ENCODE measurements at places on chromosomes 13 and 19.

GRCh38 chr19:34712395-34713261 is 21.4 kb upstream of the ZNF181 start:
- DNase-seq = peak; percentile 80

GRCh38 chr19:4010808-4011110 is 3.2 kb downstream of the PIAS4 start:
- no peak for DNase-seq

DNA sequence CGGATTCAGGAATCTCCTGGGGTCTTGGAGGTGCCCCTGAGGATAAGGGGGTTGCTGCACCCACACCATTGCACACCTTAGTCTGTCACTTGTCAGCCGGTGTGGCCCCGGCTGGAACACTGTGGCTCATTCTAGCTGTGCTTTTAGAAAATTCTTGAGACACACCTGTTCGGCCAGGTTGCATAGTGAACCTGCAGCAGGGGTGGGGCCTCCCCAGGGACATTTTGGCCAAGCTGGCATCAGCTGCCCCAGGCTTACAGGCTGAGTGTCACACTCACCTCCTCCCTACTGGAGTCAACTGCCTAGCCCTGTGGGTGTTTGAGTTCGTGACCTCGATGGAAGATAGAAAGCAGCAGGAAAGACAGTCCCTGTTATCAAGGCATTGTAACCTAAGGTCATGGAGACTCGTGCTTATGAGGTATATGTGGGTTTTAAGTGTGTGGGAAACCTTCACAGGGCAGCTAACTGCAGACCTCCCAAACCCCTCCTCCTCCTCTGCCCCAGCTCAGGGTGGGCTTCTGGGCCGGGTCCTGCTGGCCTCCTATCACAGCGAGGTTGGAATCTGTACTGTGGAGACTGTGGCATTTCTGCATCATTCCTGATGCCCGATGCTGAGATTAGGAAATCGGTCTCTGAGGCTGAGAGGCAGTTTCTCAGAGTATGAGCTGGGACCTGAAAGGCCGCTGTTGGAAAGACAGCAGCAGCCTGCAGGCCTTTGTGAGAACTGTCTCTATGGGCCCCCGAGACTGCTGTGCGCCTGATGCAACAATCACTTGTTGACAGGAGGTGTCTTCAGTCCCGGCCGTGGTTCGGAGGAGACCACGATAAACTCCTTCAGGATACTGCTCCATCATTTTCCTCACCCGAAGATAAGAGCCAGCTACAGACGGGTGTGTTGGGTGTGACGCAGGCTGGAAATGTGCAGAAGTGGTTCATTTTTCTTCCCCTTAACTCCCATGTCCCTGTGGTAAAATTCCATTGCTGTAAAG is 72.2 kb downstream of the ATP11A start:
- DNase-seq = no peak

GRCh38 chr19:49149652-49150105 is 5.5 kb downstream of the HRC start:
- peak; percentile 52 for DNase-seq

DNA sequence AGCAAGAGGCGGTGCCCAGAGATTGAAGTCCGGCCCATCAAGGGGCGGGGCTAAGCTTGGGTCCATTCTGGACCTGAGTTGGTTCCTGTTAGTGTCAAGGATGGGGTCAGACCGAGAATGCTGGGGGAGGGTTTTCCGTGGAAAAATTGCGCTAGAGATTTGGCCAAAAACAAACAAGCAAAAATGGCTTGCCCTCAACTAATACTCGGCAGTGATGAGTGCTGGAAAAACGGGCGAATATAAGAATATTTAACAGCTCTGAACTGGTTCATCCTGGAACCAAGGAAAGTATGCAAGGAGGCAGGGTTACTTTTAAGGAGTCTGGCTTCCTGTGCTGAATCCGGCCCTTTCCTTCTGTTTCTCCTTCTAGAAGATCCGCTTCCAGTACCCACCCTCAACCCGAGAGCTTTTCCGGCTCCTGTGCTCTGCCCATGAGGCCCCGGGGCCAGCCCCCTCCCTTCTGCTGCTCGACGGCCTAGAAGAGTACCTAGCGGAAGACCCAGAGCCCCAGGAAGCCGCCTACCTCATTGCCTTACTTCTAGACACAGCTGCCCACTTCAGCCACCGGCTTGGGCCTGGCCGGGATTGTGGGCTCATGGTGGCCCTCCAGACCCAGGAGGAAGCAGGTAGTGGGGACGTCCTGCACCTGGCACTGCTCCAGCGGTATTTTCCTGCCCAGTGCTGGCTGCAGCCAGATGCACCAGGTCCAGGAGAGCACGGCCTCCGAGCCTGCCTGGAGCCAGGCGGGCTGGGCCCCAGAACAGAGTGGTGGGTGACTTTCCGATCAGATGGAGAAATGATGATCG is 880 bp downstream of the SWSAP1 start:
- peak; percentile 66 for DNase-seq

- no peak for DNase-seq
Measured at GRCh38 chr19:15640294-15640903, at the start of gene CYP4F3. Gene CYP4F3, plus strand, starts transcription at chr19:15640897. Its CDS starts 519 bp downstream, at chr19:15641416.

GRCh38 chr19:14916848-14917247 is 24.4 kb upstream of the OR7C2 start:
- peak; percentile 2 for DNase-seq

DNA sequence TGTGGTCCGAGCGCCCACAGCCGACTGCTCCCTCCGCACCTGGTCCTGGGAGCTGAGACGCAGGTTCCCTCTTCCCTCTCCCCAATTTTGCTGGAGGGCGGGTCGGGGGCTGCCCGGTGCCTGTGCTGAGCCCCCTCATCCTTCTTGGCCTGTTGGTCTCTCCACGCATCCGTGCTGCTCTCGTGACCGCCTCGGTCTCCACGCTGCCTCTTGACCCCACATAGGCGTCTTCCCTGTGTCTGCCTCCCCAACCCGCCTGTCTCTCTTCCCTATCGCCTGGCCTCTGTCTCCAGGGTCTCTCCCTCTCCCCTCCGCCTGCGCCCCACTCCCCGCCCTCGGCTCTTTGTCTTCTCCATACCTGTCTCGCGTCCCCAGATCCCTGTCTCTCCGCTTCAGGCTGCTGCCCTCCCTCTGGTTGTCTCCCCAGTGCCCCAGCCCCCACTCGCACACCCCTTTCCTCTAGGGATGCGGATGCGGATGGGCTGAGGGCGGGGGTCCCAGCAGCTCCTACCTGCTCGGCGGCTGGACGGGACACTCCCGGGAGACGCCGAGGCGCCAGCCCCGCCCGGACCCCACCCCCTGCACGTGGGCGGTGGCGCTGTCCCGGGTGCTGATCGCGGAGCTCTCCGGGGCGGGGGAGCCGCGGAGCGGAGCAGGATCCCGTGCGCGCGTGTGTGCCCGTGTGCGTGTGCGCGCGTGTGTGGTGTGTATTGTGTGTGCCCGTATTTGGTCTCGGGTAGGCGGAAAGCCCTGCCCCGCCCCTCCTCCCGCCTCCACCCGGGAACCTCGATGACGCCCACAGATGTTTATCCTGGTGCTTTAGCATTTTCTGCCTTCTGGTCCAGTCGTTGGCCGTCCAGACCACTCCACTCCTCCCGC is at the start of gene SYT5:
SYT5 (minus strand) TSS at position 684 of the 879 bp plus-strand sequence. CDS start 1,248 bp downstream, outside the sequence.
- DNase-seq = no peak

DNA sequence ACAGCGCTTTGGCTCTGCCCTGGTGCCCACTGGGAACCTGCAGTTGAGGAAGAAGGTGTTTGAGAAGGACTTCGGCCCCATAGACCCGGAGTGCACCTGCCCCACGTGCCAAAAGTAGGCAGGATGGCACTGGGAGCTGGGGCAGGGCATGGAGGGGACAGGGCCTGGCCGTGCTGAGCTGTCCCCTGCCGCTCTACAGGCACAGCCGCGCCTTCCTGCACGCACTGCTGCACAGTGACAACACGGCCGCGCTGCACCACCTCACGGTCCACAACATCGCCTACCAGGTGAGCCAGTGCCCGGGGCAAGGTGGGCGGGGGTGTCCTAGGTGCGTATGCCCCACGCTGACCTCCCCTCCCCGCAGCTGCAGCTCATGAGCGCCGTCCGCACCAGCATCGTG is 5.1 kb upstream of the DNM2 start:
- DNase-seq = no peak

DNA sequence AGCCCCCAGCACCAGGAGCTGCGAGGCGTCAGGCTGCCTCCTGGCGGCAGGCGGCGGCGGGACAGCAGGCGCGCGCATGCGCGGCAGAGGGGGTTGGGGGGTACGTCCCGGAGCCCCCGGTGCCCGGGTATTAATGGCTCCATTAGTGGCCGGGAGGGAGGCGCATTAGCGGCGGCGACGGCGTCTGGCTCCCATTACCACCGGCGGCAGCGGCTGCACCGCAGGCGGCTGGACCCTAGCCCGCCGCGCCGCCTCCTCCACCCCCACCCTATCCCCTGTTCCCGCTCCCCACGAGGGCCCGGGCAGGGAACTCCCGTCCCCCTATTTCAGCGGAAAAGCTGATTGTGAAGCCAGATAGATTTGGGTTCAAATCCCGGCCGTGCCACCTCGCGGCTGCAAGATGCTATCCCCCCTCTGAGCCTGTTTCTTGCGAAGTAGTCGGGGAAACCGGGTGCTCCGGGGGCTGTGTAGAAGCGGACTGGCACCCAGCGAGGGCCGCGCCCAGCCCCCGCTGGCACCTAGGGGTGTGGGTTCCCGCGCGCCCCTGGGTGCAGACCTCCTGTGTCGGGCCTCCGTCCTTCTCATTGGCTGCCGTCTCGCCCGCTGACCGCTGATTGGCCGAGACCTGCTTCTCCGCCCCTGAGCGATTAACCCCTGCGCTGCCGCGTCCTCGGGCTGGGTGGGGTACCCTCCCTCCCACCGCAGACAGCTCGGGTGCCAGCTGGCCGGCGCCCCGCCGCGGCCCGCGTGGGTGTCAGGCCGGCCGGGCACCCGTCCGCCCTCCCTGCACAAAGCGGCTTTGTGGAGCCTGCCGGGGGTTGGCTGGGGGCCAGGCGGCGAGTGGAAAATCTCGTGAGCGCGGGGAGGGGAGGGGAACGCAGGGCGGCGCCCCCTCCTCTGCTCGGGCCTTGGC is 11.1 kb downstream of the CIC start:
- peak; percentile 89 for DNase-seq

- DNase-seq = peak; percentile 94
Measured at GRCh38 chr19:39397360-39398296, 6.5 kb downstream of the MED29 start.

Data from Kasumi-1 (cell line).